ENCODE measurements at places on chromosomes 5 and 9.

DNA sequence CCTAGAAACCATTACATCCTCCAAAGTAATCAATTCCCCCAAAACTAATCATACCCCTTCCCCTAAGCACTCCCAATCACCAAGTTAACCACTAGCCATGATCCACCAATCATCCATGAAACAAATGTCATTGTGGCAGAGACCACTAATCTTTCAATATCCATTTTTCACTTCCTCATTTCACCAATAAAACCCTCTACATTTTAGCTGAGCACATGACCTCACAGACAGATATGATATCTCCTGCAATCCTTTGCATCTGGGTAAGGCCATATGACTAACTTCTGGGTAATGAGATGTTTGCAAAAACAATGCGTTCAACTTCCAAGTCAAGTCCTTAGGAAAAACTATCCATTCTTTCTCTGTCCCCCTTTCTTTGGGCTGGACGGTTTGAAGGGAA is 20.7 kb downstream of the OR2S2 start:
- DNase-seq = no peak

- no peak for DNase-seq
These were observed 17.3 kb upstream of the TERT start for GRCh38 chr5:1312206-1312605.

DNA sequence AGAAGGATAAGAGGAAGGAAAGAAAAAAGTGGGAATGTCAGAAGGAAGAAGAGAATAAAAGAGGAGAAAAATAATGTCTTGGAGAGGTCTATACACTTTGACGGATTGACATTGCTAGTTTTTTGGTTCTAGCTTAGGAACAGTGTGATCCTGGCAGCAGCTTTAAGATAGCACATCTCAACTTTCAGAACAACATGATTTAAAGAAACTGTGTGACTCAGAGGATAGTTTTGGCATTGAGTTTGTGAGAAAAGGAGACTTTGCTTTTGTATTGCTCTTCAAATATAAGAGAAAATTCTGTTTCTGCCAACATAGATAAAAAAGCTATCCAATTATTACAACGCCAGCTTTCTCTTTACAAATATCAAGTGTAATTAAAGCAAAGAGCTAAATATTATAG is 260.7 kb upstream of the ARRDC3 start:
- no peak for DNase-seq

DNA sequence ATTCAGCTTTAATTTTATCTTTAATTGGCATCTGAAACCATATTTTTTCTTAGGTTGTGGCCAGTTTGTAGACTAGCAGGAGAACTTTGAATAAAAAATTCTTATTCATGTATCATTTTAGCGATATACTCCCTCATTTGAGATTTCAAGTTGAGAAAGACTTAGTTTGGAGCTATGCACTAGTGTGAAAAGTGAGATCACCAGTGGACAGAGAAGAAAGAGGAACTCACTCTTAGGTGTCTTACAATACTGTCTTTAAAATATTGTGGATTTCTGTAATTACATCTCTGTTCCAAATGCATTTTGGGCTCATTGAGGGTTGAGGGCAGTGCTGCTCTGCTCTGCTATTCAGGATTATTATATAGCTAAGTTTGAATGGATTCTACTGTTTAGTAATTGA is 54.7 kb downstream of the NAA35 start:
- no peak for DNase-seq

DNA sequence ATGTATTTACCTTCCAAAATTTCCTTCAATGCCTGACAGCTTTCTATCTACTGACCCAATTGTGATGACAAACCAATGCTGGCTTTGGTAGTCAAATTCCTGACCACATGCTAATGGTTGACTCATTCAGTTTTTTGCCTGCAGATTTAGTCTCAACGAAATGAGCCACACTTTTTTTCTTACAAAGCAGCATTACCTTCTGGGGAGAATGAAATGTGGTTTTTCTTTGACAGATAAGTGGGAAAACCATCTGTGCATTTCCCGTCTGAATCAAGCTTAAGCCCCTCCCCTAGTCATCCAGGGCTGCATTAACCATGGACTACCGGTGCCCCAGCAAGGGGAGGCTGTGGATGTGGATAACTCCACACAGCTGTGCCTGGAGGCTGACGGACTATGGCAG is 99.6 kb upstream of the TAF11L2 start:
- no peak for DNase-seq

GRCh38 chr9:14677872-14678271 is 15.4 kb downstream of the ZDHHC21 start:
- no peak for DNase-seq

DNA sequence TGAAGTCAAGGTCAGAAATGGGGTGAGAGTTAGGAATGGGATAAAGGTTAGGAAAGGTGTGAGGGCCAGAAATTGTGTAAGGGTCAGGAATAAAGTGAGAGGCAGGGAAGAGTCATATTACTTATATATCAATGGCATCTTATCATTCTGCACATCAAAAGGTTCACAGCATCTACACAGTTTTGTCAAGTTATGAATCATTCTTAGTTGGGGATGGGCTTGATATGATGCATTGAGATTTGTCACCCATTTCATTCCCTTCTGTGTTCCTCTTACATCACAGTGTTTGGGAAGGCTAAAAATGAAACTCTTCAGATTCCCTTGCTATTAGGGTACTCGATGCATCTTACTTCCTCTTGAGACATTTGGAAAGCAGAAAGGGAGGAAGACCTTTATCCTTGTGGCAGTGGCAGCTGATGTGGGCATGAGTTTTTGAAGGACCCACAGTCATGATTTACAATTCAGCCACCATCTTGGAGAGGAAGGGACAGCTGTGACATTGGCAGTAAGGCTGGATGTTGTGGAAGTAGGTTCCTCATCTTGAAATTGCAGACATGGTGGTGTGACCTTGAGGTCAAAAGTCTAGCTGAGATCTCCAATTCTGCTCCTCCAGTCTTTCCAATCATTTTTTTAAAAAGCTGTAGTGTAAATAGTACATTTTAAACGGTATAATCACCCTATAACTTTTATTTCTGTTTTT is 24.2 kb upstream of the NPR3 start:
- no peak for DNase-seq

DNA sequence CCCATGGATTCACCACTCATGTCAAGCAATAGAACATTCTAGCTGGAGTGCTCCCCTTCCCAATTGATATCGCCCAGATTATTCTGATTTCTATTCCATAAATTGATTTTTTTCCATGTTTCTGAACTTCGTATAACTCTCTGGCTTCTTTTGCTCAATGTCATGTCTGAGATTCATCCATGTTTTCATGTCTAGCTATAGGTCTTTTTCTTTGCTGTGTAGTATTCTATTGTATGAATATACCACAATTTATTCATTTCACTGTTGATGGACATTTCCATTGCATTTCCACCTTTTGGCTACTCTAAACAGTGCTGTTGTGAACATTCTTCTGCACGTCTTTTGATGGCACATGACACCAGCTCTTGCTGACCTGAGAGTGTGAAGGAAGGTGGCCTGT is 19.6 kb downstream of the PTPA start:
- DNase-seq = no peak

GRCh38 chr9:68705531-68706362 is 707 bp downstream of the PIP5K1B start:
- no peak for DNase-seq

DNA sequence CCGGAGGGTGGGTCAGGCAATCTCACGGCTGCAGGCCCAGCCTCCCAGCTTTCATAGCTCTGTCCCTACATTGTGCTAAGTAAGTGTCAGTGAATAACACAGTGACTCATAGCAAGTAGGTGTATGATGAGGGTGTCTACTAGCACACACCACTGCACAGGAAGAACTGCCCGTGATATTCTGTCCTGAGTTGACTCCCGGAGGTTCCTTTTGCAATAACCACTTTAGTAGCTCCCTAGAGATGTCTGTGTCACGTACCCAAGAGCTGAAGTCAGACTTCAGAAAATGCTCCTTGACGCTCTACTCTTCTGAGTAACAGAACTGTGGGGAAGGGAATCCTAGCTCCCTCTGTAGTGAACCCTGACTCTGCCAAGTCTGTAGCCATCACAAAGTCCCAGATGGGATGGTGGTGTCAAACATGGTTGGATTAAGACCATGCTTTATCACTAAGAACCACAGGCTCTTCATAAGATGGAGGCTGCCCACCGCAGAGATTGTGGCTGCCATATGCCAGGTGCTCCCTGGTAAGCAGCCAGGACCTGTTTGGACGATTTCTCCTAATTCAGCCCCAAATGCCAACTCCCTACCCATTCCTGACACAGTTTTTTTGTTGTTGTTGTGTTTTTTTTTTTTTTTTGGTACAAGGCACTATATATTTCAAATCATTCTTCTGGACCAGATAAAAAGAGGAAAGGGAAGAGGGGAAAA is 352.6 kb upstream of the PANK3 start:
- no peak for DNase-seq

DNA sequence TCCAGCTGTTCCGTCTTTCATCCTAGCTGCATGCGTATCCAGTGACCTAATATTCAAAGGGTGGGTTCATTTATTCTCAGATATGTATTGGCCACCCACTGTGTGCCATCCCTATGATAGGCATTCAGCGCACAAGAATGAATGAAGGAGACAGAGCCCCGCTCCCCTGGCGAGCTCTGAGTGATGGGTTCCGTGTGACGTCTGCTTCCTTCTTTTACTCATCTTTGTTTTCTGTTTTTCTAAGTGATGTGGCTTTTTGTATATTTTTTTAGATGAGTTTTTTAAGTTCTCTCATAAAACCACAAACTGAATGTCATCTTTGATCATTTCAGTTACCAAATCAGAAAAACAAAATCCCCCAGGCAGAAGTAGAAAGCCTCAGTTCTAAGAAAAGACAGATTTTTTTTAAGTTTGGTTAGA is 168.3 kb upstream of the OTULINL start:
- DNase-seq = no peak

GRCh38 chr5:172407822-172408221 is 46.5 kb downstream of the SH3PXD2B start:
- DNase-seq = no peak

DNA sequence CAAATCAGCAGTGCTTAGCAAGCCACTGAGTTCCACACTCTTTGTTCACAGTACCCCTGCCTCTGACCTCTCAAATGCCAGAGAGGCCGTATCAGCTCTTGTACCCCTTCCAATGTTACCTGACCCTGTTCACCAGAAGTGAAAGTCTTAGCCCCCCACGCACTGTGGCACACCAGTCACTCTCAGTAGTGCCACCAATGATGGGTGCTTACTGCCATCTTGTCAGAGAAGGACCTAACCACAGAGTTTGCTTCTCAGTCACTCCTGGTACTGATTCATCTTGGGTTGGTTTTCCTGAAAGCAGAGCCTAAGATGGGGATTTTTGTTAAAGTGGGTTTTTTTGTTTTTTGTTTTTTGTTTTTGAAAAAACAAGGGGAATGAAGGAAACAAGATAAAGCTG is 28.8 kb upstream of the PANK3 start:
- DNase-seq = no peak

DNA sequence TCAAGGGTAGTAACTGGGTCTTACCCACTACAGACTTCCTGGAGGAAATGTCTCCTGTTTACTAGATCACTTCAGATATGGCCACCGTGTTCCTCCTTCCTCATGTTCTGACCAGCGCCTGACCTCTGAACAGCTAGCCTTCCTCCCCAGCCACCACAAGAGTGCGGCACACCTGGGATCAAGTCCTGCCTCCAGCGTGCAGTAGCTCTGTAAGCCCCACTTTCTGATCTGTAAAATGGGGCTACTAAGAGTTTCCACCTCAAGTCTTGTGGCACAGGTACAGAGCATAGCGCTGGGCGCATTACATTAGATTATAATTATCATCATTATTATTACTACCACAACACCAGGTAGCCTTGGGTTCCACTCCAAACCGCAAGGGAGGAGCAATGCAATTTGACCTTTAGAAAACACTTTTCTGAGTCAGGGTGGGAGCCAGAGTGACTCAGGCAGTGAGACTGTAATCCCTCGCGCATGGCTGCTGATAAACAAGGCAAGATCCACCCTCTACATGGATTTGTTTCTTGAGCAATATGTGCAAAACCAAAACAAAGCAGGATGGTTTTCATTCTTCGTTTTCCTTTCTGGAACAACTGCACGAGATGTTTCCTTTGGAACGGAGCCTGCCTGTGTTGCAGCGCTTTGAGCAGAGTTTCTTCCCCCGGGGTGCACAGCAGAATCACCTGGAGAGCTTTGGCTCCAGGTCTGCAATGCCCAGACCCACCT is 65.0 kb upstream of the ANGPTL2 start:
- DNase-seq = no peak

GRCh38 chr5:127934791-127935256 is 148.7 kb upstream of the SLC12A2 start:
- DNase-seq = no peak

DNA sequence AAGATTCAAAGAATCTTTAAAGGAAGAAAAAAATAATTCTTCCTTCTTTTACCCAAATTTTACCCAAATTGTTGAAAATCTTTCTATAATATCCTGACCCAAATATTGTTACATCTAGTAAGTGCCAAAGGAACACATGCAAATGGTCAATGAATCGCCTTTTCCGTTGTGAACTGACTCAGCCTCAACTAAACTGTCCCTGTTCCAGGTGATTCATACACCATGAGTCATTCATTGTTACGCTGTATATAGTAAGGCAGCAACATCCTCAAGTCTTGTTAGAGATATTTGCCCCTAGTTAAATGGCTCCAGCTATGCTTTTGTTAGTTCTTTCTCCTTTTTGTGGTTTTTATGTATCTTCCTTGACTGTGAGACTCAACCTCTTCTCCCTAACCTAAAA is 9.7 kb downstream of the PTGER4 start:
- peak; percentile 66 for DNase-seq

- no peak for DNase-seq
These were observed 130.5 kb upstream of the HAND1 start for GRCh38 chr5:154608531-154609011.

GRCh38 chr9:99677281-99677680 is 144.4 kb upstream of the NR4A3 start:
- DNase-seq = no peak

- peak; percentile 37 for DNase-seq
These were observed 760 bp upstream of the MAN1B1 start for GRCh38 chr9:137085920-137086530.

DNA sequence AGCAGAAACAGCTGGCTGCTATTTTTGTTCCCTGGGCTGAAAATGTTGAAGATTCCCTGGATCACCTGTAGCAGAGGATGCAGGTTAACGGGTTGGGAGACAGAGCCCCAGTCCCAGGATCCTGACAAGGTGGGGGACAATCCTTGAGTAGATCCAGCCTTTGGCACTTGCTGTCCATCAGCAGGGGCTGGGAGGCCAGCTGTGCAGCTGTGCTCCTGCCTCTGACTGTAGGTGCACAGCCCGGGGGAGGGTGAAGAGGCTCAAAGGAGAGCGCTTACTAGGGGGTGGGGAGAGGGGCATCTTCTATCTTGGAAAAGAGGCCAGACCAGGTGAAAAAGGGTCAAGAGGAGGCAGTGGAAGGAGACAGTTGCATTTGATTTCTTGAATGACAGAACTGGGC is 3.5 kb upstream of the DDX41 start:
- no peak for DNase-seq

GRCh38 chr9:78296201-78296892 is 578 bp upstream of the PSAT1 start:
- DNase-seq = peak; percentile 6

GRCh38 chr9:92938025-92938424 is 9.3 kb upstream of the FGD3 start:
- no peak for DNase-seq
